ENCODE measurements at places on chromosomes 16 and 17.

GRCh38 chr16:82042846-82043245 lies 7.8 kb downstream of the HSD17B2 start:
- DNase-seq, result no peak

GRCh38 chr17:77542551-77543490 lies 402.1 kb downstream of the SEC14L1 start:
- DNase-seq, result peak; percentile 68

DNA sequence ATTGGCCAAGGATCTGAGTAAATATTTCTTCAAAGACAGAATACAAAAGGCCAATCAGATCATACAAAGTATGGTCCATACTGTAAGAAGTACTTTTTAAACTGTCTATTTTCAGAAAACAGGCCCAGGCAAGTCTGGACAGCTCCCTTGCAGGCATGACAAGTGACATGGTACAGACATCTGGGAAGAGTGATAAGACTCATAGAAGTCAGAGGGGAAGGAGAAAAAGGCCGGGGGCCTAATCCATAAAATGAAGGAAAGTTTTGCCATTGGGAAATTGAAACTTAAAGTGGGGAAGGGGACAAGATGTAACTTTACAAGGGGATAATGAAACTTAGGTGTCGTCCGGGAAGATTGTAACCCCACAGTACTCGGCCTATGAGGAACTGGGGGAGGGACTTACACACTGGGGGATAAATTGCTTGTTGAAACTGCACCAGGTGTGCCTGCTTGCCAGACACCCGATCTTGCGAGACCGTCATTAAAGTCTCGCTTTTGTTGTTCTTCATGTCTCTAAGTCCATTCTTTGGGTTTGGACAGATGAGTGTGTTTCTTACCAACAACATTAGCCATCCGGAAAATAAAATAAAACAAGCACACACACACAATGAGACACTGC lies 684.0 kb downstream of the CDH11 start:
- DNase-seq, result no peak

- no peak for DNase-seq
These were observed 216.1 kb downstream of the ABCC12 start for GRCh38 chr16:47939680-47940079.

GRCh38 chr16:66308096-66308495 lies 58.4 kb upstream of the CDH5 start:
- no peak for DNase-seq

DNA sequence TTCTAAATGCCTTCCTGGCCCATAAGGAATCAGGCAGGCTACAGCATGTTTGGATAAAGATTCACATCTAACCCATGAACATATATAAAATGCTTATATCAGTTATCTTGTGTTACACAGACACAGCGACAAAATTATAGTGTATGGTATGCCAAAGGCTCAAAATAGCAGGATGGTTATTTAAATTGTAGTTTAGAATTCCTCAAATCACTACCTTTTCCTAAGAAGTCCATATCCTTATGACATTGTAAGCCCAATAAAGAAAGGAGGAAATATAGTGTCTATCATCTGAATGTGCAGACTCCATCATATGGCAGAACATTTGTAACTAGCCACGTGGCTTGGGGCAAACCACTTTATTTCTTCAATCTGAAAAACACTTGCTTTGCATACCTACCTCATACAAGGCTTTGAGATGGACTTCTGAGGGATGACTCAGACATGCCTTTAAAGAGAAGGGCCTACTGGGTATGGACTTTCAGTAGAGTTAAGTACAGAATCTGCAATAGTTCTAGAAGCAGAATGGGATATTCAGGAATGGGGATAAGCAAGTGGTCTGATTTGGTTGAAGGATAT lies 12.1 kb upstream of the DHX8 start:
- no peak for DNase-seq

DNA sequence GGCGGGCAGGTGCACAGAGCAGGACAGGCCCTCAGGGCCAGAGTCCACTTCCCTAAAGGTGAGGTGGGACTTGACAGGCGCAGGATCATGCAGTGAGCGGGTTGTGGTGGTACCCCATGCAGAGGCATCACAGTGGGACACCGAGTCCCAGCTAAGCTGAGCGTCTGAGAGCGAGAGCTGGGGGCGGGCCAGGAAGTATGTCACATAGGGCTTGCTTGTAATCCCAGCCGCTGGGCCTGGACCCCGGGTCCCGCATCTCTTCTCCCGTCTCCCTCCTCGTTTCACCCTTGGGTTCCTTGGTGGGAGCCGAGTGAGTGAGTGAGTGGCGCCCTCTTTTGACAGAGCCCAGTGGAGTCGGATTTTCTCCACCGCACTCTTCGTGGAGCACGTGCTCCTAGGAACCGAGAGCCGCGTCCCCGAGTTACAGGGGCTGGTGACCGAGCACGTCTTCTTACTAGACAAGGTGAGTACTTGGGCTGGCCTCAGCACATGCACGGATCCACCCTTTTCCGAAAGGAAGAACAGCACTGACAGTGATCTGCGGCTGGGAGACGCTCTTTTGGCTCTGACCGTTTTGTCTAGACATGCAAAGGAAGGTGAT lies 50.8 kb upstream of the ENDOV start:
- no peak for DNase-seq

GRCh38 chr16:7452090-7452489 lies 119.4 kb downstream of the RBFOX1 start:
- DNase-seq, result no peak

GRCh38 chr16:12144355-12144754 lies 167.8 kb downstream of the SNX29 start:
- DNase-seq, result no peak

DNA sequence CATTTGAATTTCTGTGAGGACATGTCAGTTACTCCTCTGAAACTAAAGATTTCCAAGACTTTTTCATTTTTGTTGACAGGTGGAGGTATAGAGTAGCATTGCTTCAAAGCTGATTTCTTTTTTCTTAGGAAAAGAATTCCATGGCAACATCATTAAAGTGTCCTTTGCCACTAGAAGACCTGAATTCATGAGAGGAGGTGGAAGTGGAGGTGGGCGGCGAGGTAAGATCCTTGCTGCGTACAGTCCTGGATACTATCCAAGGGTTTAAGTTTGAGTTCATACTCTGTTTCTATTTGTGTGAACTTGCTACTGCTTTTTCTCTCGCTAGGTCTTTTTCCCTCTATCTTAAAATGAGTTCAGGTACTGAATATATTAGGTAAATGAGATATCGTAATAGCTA lies 26.5 kb downstream of the HEATR9 start:
- DNase-seq, result no peak

DNA sequence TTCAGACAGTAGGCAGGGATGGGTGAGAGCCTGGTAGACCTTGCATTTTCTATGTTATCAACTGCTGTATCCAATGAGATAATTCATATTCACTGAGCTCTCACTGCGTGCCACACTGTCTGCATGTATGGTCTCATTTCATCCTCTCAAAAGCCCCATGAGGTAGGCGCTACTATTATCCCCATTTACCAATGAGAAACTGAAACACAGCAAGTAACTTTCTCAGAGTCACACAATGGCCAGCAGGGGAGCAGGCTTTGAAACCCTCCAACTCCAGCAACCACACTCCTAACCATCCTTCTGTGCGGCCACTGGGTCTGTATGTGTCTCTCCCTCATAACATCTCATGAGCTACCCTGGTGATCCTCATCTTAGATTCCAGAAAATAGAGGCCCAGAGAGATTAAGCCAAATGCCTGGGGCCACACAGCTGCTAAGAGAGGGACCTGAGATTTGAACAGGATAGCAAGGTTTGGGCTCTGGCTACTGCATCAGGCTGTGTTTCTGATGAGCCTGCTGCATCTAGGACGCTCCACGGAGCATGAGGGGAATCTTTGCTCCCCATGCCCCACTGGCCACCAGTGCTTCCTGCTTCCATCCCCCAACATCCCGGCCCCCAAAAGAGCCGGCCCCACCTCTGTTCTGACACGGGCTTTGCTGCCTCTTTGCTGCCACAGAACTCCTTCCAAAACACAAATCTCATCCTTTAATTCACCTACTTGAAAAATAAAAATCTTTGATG lies 3.2 kb downstream of the CCR7 start:
- DNase-seq, result peak; percentile 77

DNA sequence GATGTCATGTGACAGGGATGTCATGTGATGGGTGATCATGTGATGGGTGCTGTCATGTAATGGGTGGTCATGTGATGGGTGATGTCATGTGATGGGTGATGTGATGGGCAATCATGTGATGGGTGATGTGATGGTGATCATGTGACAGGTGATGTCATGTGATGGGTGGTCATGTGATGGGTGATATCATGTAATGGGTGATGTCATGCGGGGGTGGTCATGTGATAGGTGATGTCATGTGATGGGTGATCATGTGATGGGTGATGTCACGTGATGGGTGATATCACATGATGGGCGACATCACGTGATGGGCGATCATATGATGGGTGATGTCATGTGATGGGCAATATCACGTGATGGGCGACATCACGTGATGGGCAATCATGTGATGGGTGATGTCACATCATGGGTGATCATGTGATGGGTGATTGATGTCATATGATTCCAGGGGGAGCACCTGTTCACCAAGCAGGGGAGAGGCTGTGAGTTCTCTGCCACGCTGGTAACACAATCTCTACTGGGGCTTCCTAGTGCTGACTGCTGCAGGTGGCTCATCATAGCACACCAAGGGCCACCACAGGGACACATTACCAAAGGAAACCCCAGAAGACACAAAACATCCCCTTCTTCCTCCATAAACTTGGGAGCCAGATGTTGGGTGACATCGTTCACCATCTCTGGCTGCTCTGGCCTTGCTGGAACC lies 16.5 kb downstream of the CD300LB start:
- DNase-seq, result no peak

DNA sequence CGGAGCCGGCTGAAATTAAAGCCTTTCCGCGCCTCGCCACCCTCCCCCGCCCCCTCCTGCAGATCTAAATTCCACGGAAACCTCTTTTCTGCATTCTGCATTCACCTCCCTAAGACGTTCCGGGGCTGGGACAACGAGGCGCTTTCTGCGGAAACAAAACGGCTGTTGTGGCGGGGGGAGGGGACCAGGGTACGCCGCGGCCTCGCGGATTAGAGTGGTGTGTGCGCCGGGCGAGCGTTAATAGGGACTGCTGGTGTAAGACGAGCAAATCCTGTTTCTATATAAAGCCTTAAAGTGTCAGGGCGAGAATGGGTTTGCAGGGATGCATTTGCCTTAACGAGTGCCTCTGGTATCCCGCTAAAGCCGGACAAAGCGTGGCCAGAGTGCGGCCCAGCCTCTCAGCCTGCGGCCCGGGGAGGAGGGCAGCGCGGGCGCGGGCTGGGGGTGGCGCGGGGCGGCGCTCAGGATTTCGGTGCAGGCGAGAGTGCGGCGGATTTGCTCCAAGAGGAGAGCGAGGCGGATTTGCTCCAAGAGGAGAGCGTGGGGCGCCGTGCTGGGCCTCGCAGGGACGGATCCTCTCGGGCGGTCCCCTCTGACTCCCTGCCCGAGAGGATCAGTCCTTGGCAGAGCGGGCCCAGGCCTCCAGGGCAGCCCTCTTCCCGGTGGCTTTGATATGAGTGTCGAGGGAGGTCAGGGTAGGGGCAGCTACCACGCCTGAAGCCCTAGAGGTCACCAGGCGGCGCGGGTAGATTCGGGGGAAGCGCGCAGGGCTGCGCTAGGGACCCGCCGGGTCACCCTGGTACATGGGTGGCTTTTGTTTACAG lies 5.1 kb downstream of the BAHCC1 start:
- no peak for DNase-seq

GRCh38 chr16:56530872-56531271 lies 11.0 kb upstream of the BBS2 start:
- no peak for DNase-seq

GRCh38 chr16:87570938-87571867 lies 31.1 kb upstream of the JPH3 start:
- DNase-seq, result no peak

- no peak for DNase-seq
These were observed 21.5 kb downstream of the EPOP start for GRCh38 chr17:38653230-38653629.

GRCh38 chr16:22141767-22142166 lies 20.5 kb upstream of the SDR42E2 start:
- no peak for DNase-seq

- no peak for DNase-seq
These were observed 1125.7 kb upstream of the GOT2 start for GRCh38 chr16:59859676-59860402.

DNA sequence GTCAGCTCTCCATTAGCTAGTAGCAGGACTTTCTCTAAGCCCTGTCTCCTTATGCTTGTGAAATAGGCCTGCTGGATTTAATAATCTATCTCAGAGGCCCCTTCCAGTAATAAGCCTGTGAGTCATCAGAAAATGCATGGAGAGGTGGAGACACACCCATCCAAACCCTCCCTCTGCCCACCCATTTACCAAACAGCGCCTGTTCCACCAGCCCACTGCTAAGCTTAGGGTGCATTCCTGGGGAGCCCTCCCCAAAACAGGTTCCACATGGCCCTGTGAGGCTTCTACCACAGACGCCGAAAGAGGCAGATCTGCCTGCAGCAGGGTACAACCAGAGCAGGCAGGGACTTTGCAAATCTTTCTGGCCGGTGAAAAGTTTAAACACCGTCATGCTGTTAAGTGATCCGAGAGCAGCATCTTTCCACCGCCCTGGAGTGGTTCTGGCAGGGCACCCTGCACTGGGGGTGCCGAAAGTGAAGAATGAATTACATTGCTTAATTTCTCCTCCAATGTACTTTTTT lies 99.3 kb downstream of the GAS7 start:
- no peak for DNase-seq

DNA sequence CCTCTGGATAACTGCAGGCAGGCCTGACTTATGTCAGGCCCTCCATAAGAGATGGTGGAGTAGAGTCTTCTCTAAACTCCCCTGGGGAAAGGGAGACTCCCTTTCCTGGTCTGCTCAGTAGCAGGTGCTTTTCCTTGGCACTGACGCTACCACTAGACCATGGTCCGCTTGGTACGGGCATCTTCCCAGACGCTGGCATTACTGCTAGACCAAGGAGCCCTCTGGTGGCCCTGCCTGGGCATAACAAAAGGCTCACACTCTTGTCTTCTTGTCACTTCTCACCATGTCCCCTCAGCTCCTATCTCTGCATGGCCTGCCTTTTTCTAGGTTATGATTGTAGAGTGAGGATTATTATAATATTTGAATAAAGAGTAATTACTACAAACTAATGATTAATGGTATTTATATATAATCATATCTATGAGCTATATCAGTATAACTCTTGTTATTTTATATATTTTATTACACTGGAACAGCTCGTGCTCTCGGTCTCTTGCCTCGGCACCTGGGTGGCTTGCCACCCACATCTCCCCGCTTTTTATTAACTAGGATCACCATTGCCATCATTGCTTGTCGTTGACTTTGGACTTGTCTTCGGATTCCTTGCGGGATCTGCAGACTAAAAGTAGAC lies 59.8 kb upstream of the ARL4D start:
- DNase-seq, result peak; percentile 74

- peak; percentile 65 for DNase-seq
These were observed 17.1 kb downstream of the TBX2 start for GRCh38 chr17:61416540-61417363.
